ENCODE measurements at places on chromosomes 16 and 17.

- no peak for DNase-seq
Measured at GRCh38 chr16:83623091-83623730, 184.6 kb upstream of the HSBP1 start.

GRCh38 chr17:47816111-47816735 lies 5.4 kb downstream of the OSBPL7 start:
- no peak for DNase-seq

- DNase-seq, result no peak
Measured at GRCh38 chr16:59336136-59336695, 602.1 kb upstream of the GOT2 start.

GRCh38 chr16:27195076-27195741 lies 8.1 kb upstream of the KDM8 start:
- no peak for DNase-seq

GRCh38 chr17:47225436-47225858 lies 16.3 kb downstream of the MYL4 start:
- no peak for DNase-seq

DNA sequence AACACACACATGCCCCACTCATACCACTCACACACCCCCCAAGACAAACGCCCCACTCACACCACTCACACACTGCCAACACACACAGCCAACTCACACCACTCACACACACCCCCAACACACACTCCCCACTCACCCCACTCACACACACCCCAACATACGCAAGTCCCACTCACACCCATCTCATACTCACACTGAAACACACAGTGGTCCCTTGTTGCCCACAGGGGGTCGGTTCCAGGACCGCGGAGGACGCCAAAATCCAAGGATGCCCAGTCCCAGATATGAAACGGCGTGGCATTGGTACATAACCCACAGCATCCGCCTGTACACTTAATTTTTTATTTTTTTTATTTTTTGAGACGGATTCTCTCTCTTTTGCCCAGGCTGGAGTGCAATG lies 20.9 kb downstream of the RNF213 start:
- no peak for DNase-seq

GRCh38 chr17:9874722-9875121 lies 30.3 kb downstream of the RCVRN start:
- no peak for DNase-seq
